ENCODE measurements at places on chromosomes 1 and 21.

DNA sequence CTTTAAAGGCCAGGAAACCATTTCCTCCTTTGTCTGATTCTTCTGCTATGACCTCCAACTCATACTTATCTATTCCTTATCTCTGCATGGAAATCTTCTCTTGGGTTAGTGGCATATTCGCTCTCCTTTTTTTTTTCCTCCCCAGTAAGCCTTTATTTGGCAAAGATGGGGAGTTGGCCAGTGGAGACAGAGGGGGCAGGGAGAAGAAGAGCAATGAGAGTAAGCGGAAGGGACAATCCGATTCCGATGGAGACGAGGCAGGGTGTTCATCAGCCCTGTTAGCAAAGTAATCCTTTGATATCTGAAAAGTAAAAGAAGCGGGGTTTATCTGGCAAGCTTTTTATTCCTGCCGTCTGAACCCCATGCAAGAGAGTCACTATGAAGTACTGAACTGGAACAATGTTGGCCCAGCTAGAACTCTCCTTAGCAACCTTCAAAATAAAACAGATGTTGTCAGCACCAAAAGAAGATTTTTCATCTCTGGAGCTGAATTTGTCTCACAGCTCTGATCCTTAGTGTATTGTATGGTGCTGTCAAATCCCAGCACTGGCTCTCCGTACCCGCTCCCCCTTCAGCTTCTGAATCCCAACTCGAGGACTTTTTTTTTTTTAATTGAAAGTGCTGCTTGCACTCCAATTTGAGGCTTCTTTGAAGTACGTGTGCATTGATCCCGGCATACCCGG lies 40.9 kb downstream of the PTGFRN start:
- DNase-seq, result no peak

DNA sequence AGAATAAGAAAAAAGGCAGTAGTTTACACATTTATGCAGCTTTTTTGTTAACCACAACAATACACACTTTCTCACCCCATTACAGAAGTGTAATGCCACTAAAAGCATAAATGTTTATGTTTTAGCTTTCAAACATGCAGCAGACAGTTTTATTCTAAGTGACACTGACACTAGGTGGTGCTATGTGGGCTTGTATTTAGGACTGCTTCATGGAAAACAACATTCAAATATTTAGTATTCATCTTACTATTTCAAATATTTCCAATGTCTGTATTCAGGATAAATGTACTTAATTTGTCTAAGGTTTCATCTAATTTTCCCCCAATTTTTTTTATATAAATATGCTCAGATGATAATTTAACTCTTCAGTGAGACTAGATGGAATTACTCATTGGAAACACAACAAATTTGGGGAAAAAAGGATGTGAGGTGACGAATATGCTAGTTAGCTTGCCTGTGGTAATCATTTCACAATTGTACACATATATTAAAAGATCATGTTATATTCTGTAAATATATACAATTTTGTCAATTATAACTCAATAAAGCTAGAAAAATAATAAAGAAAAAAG lies 71.4 kb downstream of the USP1 start:
- no peak for DNase-seq

- DNase-seq, result no peak
These were observed 25.1 kb upstream of the ASPM start for GRCh38 chr1:197171531-197171930.

DNA sequence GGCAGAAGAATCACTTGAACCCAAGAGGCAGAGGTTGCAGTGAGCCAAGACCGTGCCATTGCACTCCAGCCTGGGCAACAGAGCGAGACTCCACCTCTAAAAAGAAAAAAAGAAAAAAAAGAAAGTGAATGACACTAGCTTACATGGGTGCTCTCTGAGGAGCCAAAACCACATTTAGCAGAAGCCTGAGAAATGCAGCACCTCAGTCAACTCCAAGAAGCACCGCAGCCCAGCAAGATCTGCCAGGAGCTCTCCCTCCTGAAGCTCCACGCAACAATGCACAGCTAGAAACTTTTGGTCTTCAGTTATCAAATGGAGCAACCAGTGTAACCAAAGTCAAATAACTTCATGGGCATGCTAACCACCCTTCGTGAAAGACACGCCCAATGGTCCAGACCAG lies 229.1 kb downstream of the SETD4 start:
- no peak for DNase-seq

DNA sequence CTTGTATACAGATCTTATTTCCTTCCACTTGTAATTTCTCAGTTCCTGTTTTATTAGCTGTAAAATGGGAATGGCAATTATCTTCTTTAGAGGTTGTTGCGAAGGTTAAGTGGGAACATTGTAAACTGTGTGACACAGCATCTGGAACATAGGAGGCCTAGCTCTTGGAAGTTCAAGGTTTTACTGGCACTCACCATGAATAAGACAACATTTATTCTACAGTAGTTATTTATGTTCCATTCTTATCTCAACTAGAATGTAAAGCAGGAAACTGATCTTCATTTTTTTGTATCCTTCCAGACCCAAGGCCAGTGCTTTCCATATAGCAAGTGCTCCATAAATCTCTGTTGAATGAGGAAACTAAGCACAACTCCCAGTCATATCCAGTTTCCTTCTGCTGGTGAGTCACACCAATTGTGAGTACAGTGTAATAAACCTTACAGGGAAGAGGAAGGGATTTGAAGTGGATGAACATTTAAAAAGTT lies 1.4 kb downstream of the BCL10 start:
- DNase-seq, result no peak

- no peak for DNase-seq
These were observed 269.5 kb upstream of the NCAM2 start for GRCh38 chr21:20728691-20729090.

DNA sequence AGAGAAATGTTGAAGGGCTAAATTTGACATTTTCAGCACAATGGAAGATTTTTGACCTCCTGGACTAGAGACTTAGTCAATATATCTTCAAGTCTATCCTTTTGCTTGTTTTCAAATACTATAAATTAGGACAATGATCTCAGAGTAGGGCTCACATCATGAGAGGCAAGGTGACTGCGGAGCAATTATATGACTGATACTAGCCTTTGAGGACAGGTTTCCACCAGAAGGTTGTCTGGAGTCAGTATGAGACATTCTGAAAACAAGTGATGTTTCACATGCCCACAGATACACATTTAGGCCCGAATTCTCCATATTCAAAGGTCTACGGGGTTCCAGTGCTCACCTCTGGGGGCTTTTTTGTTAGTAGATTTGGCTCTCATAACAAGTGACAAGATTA lies 142.3 kb upstream of the SAMSN1 start:
- no peak for DNase-seq
